ENCODE measurements at places on chromosomes 4 and X. TPM values are rescaled to one million over a fixed set of nuclear protein-coding genes. Genes with fewer than 3 reads are reported as not detected.

Gene PAGE4
- 1.5 TPM for polyA plus RNA-seq

Gene SPON2
- polyA plus RNA-seq = 18.3 TPM

Gene TMSB15B
- 20.3 TPM for polyA plus RNA-seq

Gene MAGEC1
- not detected for polyA plus RNA-seq

Gene MAGEB16
- polyA plus RNA-seq = not detected

Gene TEX11
- 0.05 TPM for polyA plus RNA-seq

- no peak for DNase-seq
Observed at GRCh38 chr4:86890790-86891189, 1.4 kb downstream of the C4orf36 start.

- DNase-seq = no peak
Observed at GRCh38 chrX:104854790-104855340, 288.9 kb downstream of the IL1RAPL2 start.

DNA sequence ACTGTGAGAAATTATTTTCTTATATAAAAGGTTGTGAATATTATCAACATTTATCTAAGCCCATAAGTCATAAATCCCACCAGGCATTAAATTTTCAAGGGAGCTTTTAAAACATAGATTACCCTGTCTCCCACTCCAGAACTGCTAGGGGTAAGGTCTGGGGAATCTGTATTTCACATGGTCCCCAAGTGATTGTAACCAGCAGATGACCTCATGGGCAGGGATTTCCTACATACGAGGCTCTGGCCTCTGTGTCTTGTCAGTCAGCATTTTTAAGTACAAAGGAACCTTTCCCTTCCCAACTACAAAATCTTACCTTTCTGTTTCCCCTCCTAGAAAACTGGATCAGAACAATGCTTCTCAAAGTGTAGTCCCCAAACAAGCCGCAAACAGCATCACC lies 188.6 kb downstream of the TSPAN5 start:
- DNase-seq = no peak

DNA sequence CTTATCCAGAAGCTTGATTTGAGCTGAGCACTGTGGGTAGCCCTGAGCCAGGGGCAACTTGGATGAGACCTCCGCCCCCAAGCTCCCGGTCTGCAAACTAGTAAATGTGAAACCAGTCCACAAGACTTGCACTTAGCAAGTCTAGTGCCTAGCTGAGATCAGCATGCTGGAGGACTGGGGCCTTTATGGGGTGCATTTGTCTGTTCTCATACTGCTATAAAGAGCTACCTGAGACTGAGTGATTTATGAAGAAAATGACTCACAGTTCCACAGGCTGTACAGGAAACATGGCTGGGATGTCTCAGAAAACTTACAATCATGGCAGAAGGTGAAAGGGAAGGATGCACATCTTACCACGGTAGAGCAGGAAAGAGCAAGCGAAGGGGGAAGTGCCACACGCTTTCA lies 42.1 kb upstream of the HOPX start:
- DNase-seq = no peak

- no peak for DNase-seq
Observed at GRCh38 chr4:5760936-5761480, 50.0 kb downstream of the EVC start.

DNA sequence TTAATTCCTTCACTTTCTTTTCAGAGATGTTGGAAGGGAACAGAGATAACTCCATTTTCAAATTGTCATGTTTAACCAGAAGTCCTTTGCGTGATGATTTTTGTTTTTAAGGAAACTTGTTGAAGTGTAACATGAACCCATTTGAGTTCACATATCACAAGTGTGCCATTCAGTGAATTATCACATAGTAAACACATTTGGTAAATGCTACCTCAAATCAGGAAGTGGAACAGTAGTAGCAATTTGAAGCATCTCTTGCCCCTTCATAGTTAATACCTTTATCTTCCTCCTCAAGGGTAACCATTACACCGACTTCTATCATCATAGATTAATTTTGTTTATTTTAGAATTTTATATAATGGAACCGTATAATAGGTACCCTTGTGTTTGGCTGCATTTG lies 35.8 kb downstream of the KDM6A start:
- DNase-seq = no peak

GRCh38 chr4:174023641-174024040 lies 259.8 kb downstream of the FBXO8 start:
- no peak for DNase-seq

GRCh38 chrX:725971-726370 lies 95.4 kb downstream of the SHOX start:
- DNase-seq = no peak

DNA sequence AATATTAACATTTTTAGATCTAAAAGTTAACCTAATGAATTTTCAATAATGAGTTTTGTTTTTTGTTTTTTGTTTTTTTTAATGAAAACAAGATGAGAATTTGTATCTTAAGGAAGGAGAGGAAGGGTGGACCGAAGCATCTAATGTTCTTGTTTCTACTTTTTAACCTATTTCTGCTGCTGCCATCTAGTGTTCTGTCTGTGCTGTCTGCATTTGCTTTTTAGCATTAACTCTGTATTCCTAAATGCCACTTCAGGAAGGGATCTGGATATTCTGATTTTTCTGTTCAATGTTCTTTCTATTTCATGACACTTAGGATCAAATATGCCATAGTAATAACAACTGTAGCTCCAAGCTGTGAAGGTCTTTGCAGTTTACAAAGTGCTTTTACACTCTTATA lies 161.7 kb downstream of the BRWD3 start:
- no peak for DNase-seq

- DNase-seq = no peak
Observed at GRCh38 chrX:71629467-71629866, 11.2 kb upstream of the CXCR3 start.

GRCh38 chrX:1649621-1650020 lies 34.8 kb downstream of the ASMT start:
- DNase-seq = no peak

DNA sequence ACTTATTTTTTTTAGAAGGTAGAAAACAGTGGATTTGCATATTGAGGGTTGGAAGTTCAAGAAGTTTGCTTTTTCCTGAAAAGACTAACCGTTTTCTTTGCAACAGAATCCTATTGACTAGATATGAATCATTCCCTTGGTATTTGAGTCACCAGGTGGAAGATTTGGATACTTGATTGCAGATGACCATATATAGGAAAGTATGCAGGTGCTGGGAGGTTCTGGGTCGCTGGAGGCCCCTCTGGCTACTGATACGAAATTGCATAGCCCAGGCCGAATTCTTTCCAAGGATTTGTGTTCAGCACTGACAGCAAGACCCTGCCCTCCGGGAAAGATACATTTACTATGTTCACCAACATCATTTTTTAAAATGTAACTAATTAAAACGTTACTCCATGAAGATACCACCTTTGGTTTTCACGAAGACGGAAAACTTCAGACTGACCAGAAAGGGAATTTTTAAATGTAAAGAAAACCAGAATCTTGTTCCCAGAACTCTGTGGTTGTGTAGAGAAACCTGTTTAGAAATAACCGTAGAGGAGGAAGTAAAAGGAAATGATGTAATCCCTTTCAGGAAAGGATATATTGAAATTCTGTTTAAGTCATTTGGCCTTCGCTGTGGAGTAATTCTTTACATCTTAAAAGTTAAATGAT lies 946 bp downstream of the ANXA3 start:
- DNase-seq = no peak

DNA sequence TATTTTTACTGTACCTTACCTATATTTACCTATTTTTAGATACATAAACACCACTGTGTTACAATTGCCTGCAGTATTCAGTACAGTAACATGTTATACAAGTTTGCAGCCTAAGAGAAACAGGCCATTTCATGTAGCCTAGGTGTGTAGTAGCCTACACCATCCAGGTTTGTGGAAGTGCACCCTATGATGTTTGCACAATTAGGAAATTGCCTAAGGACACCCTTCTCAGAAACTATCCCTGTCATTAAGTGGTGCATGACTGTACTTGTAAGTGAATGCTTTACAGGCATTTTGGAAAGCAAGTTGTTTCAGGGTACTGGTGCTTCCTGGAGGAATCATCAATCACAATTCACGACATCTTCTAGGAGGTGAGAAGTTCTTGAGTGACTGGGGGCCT lies 991.8 kb upstream of the SLIT2 start:
- DNase-seq = no peak

GRCh38 chr4:76896614-76897535 lies 1.1 kb downstream of the SOWAHB start:
- no peak for DNase-seq

GRCh38 chr4:136985683-136986082 lies 546.6 kb downstream of the PCDH18 start:
- DNase-seq = no peak

- DNase-seq = no peak
Observed at GRCh38 chrX:131521824-131522223, 22.1 kb upstream of the OR13H1 start.

DNA sequence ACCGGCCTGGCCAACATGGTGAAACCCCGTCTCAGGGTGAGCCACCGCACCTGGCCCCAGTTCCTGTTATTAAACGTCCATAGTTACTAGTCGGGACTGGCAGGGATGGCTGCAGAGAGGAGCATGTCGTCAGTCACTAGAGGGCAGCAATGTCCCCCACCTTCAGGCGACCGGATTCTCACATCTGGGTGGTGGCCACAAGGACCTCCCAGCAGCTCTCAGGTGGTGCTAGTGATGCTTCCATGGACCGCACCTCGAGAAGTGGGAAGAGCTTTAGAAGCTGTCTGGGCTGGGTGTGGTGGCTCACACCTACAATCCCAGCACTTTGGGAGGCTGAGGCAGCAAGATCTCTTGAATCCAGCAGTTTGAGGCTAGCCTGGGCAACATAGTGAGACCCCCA lies 13.3 kb upstream of the IL3RA start:
- DNase-seq = no peak

DNA sequence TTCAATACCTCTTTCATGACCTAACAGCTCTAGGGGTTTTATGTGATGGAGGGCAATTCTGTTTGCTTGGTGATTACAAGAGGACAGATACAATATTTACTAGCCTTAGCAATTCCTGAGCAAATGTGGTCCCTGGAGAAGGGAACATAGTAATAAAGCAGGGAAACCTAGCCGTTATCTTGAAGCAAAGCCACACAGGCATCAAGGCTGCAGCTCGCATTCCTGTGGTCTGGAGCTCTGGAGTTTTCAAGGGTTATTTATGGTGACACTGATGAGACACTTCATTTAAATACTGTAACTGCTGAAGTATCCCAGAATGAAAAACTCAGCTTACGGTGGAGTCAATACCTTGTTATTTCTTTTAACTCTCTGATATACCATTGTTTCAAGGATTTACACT lies 66.8 kb downstream of the AFF2 start:
- DNase-seq = peak; percentile 3

- DNase-seq = no peak
Observed at GRCh38 chr4:67779631-67780030, 25.4 kb upstream of the GNRHR start.

GRCh38 chr4:126552321-126552720 lies 1080.4 kb upstream of the INTU start:
- DNase-seq = no peak

Measured in right renal pelvis (tissue), 4 donors.